MG63 (cell line): ENCODE measurements at places on chromosomes 16 and 17. TPM values are rescaled to one million over a fixed set of nuclear protein-coding genes. Genes with fewer than 3 reads are reported as not detected.

KCNAB3 gene
- total RNA-seq = not detected in 2 replicates

CD300E gene
- total RNA-seq = not detected in 2 replicates

- peak; percentile 12 for DNase-seq
Observed at GRCh38 chr16:48206594-48207242, 37.4 kb upstream of the LONP2 start.

GRCh38 chr17:76735586-76736348 lies 1.4 kb downstream of the SRSF2 start:
- no peak for DNase-seq

- no peak for DNase-seq
Observed at GRCh38 chr16:89491238-89491869, 993 bp upstream of the ANKRD11 start.

DNA sequence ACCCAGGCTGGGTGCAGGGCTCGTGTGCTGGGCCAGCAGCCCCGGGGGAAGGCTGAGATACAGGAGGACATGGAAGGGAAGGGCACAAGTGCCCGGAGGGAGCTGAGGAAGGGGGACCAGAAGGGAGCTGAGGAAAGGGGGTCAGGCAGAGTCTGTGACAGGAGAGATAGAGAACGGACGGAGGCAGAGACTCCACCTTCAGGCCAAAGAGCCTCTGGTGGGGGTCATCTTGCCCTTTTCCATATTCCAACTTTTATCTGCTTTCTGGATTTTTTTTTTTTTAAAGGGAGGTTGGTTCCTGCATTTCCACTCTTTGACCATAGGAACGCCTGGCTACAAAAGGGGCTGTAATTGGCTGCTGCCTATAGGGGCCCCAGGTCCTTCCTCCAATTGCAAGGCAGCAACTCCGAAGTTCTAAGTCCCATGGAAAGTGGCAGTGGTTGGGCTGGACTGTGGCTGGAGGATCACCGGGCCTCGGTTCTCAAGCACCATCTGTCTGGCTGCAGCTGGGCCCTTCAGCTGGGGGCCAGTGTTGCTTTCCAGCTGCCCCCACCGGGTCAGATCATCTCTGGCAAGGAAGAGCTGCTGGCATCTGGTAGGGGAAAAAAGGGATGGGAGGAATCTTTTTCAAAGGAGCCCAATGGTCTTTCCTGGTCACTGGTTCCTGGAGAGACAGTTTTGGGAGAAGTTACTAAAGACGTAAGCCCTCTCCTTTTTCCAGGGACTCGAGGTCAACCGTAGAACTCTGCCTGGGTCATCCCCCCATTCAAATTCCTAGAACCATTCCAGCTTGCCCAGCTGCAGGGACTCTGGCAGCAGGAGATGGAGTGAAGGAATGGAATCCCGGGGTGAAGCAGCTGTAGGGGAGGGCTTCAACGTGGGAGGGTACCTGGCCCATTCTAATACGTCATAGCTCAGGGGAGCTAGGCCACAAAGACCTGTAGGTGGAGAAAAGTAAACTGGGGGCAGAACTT lies 13.1 kb upstream of the MRPS23 start:
- no peak for DNase-seq

DNA sequence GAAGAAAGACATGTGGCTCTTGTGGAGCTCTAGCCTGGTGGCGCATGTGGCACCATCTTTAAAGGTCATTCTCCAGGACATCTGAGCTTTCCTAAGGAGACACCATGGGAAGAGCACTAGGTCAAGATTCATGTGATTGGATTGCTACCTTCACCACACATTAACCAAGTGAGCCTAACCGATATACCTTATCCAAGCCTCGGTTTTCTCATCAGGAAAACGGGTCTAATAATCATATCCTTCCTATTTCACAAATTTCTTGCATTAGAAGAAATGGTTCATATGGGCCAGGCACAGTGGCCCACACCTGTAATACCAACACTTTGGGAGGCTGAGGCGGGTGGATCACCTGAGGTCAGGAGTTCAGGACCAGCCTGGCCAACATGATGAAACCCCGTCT lies 58.3 kb downstream of the TMEM186 start:
- DNase-seq = no peak

DNA sequence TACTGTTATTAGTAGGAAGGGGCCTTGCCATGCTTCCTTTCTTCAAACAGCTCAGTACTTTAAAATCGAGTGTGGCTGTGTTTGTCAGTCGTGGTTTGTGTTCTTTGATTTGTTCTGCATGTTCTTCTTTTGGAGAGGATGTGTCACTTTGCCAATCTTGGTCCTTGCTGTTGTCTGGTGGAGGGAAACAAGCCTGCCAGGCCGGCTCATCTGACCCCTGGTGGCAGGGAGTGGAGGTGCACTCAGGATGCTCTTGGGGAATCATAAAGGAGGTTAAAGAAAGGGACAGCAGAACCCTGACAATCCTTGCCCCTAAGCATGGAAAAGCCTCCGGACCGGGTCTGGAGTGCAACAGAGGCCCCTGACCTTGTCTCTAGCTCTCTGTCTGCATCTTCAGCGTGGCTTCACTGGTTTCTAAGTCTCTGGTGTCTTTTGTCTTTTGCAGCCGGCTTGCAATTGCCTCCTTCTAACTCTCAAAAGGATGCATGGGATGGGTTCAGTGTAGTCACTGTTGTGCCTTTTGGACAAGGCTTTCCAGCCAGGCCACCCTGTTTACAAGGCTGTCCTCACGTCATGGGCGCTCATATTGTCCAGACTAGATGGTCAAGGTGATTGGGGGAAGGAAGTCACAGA lies 135.8 kb downstream of the WWOX start:
- peak; percentile 45 for DNase-seq
